ENCODE measurements at places on chromosomes 13 and 19.

DNA sequence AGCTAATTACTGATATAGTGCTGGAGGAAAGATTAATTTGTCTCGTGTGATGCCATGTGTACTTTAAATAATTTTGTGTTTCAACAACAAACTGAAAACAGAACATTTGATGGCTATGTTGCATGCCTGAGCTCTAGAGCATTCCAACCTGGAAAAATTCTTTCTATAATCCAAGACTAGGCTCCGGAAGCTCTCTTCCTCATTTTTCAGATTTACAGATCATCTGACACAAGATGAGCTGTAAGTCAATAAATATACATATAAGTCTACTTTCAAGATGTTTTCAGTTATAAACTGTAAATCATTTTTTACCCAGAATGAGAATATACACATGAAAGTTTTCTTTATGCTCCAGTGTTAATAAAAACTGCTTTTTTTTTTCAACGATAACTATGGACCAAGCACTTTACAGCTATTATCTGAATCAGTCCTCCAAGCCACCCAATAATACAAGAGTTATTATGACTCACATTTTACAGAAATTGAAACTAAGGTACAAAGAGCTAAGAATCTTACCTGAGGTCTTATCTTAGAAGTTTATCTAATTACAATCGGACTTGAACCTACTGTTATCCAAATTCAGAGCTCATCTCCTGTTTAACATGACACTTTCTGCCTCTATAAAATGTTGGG, 6.4 kb upstream of the FOXO1 start:
- DNase-seq: no peak

GRCh38 chr19:36244066-36244465, 29.2 kb downstream of the ZNF146 start:
- DNase-seq: no peak

GRCh38 chr13:91295712-91296410, 51.6 kb upstream of the MIR17HG start:
- DNase-seq: no peak

DNA sequence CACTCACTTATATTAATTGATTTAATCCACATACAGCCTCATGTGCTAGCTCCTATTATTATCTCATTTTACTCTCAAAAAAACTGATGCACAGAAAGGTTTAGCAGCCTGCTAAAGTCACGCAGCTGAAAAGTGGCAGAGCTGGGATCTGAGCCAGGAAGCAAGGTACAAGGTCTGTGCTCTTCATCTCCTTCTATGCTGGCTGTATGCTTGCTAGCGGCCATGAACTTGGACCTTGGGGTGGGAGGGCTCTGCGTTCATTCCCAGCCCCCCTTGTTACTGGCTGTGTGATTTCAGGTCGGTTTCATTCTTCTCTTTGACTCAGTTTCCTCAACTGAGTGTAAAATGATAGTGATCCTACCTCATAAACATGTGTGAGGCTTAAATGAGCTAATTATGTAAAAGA, 69.8 kb downstream of the ALOX5AP start:
- DNase-seq: no peak

DNA sequence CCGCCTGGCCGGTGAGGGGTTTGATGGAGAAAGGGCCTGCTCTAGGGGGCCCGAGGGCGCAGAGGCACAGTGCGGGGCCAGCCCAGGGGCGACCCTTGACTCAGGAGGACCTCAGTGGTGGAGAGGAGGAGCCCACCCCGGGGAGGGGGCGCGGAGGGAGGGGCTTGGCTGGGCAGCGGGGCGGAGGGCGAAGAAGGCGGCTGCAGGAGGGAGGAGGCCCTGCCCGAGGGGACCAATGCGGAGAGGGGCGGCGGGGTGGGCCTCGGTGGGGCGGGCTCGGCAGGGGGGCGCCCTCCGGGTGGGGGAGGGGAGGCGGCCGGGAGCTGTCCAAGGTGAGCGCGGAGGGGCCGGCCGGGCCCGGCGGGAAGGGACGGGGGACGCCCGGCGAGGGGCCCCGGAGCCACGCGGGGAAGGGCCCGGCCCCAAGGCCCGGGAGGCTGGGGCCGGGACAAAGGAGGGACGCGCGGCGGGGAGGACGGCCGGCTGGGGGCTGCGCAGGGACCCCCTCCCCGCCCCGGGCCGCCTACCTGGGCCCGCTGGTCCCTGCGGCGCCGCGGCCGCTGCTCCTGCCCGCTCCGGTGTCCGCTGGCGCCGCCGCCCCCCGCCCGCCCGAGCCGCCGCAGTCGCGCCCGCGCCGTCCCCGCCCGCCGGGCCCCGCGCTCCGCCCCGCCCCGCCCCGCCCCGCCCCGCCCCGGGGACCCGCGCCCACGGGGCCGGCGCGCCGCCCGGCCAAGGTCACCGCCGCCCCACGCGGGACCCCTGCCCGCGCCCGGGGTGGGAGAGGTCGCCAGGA, at the start of gene DIRAS1:
Gene DIRAS1, minus strand, starts transcription at position 596 of the 793 bp plus-strand sequence. CDS start 3,566 bp downstream, outside the sequence.
- DNase-seq: no peak

DNA sequence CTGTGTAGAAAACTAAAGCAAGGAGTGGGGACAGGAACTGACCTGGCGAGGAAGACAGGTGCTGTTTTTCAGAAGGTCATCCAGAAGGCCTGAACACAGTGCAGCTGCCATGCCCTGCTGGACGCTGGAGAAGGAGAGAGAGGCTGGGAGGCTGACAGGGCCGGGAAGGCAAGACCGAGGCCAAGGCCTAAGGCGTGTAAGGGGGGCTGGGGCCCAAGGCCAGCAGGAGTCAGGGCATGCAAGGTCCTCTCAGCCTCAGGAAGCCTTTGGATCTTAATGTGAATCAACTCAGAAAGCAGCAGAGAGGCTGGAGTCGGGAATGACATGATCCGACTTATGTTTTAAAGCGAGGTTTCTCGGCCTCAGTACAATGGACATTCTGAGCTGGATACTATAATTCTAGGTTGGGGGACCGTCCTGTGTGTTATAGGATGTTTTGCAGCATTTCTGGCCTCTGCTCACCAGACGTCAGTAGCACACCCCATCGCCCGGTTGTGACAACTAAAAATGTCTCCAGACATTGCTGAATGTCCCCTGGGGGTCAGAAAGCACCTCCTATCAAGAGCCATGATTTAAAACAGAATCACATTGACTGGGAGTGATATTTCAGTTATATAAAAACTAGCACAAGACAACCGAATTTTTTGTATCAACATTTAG, 530.4 kb downstream of the MYO16 start:
- DNase-seq: no peak

DNA sequence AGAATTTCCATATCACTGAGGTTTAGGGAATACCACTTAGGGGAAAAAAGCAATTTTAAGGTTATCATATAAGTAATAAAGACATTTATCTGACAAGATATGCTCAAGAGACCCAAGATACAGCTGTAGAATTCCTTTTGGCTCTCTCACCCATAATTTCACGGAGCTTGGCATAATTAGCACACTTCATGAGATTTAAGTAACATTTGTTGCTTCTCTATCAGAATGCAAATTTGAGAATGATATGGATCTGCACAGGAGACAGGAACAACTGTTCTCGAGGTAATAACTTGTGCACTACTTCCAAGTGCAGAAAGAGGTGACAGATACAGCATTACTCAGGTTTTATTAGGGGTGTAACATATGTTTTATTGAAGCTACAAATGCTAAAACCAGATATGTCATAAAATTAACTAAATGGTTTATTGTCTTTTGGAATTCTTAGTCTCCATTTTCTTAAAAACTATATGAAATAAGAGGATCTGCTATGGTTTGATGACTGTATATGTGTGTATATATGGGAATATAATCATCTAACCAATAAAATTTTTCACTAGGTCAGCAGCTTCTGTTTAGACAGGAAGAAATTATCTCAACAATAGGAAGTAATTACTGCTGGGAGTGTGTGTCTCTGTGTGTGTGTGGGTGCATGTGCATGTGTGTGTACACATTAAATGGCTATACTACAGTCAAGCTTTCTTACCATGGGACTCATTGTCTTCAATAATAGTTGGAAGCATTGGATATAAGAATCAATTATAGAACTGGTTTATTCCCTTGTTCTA, 401.3 kb downstream of the PCDH17 start:
- DNase-seq: no peak

- no peak for DNase-seq
These were observed 535 bp downstream of the BSG start for GRCh38 chr19:572743-573518.

DNA sequence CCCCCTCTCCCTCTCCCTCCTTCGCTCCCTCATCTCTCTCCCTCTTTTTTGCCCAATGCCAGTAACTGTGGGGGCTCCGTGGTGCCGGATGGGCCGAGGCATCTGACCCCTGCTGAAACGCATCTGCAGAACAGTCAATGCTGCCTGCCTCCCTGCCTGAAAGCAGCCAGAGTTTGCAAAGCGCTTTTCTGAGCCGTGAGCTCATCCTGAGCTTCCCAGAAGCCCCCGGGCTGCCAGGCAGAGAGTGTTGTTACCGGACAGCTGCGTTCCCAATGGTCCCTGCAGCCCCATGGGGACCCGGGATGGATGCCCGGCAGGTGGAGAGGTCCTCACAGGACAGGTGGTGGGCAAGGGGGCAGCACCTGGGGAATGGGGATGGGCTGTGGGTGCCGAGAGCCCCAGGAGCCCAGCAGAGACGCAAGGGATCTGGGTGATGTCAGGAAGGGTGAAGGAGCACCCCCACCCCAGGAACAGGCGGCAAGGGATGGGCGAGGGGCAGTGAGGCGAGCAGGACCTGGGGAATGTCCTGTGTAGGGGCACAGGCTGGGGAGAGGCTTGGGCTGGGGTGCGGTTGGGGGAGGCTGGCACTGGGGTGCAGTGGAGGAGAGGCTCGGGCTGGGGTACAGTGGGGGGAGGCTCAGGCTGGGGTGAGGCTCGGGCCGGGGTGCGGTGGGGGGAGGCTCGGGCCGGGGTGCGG, 33.0 kb downstream of the GPX4 start:
- DNase-seq: no peak

GRCh38 chr13:108270442-108270841, 924 bp downstream of the TNFSF13B start:
- no peak for DNase-seq

GRCh38 chr13:79905018-79905417, 424.1 kb downstream of the NDFIP2 start:
- DNase-seq: no peak

DNA sequence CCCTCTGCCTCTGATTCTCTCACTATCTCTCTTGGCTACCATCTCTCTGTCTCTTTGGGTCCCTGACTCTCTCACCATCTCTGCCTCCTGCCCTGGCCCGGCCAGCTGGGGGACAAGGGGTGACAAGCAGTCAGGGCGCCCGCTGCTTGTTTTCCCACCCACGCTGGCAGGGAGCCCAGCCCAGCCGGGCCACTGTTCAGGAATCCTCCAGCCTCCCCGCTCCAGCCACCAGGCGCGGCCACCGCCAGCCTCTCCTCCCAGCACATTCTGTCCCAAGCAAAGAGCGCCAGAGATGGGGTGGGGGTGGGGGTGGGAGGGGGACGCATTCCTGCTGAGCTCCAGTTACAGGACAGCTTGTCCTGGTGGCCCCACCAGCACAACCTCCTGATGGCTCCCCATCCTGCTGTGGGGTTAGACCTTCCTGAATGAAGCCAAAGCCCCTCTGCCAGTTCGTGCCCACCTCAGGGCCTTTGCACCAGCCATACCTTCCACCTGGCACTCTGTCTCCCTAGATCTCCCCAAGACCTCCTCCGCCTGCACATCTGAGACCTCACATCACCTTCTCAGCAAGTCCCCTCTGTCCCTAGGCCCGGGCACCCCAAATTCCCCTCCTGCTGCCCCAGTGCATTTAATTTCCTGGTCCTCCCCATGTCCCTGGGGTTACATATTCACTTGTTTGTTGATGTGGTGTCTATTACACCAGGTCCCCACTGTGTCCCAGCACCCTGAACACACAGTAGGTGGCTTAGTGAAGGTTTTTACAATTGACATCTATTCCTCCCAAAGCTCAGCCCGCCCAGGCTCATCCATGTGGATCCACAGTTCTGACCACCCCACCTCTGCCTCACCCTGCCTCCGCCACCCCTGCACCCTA, 12.5 kb downstream of the ARRDC2 start:
- peak; percentile 77 for DNase-seq

GRCh38 chr13:50942630-50943311, 33.2 kb downstream of the RNASEH2B start:
- no peak for DNase-seq

DNA sequence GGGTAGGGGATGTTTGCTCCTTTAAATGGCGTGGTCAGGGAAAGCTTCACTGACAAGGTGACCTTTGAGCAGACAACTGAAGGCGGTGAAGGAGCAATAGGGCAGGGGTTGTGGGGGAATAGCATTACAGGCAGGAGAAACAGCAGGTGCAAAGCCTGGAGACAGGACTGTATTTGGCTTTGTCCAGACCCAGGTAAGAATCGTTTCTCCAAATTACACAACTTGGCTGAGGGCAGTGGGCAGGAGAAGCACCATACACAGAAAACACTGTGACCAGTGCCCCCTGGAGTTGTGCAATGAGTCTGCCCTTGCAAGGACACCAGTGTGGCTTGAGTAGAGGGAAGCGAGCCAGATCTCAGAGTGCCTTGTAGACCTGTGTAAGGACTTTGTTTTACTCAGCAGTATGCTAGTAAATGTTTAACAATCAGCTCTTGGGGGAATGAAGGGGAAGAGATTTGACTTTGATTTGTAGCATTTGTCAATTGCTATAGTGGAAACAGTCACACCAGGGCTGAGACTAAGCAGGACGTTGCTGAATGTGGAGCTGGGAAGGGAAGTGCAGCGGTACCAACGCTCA, 360.0 kb downstream of the DCT start:
- DNase-seq: no peak

GRCh38 chr13:71459708-71460107, 407.3 kb downstream of the DACH1 start:
- DNase-seq: no peak

Data from thoracic aorta (tissue), 2 donors.